OCI-LY7 (cell line): ENCODE measurements at places on chromosomes 2 and 18. TPM values are rescaled to one million over a fixed set of nuclear protein-coding genes. Genes with fewer than 3 reads are reported as not detected.

GRCh38 chr18:58288921-58289797 lies 245.1 kb downstream of the NEDD4L start:
- no peak for DNase-seq

The RALB gene
- 22.8 and 23.6 TPM in 2 replicates for total RNA-seq

The TMEM198 gene
- total RNA-seq, result 6.1 and 6.6 TPM in 2 replicates

The ADAM23 gene
- 0.18 and 0.53 TPM in 2 replicates for total RNA-seq

GRCh38 chr2:69973335-69973735 lies 11.9 kb upstream of the ASPRV1 start:
- DNase-seq, result no peak

The RAB6D gene
- not detected in 2 replicates for total RNA-seq

DNA sequence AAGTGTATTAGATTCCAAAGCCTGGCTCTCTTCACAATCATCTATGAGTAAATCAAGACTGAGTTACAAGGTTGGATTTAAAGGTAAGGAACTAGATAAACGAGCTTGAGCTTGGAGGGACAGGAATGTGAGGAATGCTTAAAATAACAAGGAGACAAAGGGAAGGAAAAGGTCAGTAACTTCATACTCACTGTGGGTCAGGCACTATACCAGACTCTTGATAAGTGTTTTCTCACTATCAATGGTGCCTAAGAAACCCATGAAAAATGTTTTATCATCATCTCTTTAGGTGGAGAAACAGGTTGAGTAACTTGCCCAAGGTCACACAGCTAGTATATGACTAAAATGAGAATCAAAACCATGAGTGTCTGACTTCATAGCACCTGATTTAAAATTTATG lies 212.1 kb downstream of the CDH2 start:
- no peak for DNase-seq

DNA sequence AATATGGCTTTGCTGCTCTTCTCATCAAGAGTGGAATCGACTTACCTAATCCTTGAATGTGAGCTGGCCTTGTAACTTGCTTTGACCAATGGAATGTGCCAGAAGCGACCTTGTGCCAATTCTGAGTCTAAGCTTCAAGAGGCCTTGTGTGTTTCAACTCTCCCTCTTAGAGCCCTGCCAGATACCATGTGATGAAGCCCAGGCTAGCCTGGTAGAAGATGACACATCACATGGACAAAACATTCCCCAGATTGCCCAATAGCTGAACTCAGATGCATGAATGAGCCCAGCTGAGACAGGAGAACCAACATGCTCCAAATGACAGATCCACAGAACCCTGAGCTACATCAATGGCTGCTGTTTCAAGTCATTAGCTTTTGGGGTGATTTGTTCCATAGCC lies 4.2 kb upstream of the KLHL14 start:
- no peak for DNase-seq
